ENCODE measurements at places on chromosomes 6 and 20.
A peak's percentile ranks its signal among the peaks of the same experiment; 100 is the strongest.

DNA sequence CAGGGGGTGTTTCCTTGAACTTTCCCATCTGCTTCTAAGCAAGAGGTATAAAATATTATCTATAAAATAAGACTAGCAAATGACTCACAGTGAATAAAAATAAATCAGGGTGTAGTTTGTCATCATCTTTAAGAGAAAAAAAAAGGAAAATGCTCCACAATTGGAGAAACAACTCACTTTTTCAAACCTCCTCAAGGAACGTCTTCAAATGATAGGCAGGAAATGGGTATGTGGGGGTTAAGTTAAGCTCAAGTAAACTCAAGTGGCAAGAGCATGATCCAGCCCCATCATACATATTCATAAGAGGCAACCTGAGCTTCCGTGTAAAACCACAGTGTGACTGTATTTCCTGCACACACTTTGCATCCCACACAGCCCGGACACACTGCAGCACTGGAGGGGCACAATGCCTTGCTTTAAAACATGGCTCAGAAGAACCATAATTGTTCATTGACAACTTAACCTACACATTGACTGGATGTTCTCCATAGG is 58.5 kb upstream of the CEP85L start:
- peak; percentile 40 for DNase-seq

DNA sequence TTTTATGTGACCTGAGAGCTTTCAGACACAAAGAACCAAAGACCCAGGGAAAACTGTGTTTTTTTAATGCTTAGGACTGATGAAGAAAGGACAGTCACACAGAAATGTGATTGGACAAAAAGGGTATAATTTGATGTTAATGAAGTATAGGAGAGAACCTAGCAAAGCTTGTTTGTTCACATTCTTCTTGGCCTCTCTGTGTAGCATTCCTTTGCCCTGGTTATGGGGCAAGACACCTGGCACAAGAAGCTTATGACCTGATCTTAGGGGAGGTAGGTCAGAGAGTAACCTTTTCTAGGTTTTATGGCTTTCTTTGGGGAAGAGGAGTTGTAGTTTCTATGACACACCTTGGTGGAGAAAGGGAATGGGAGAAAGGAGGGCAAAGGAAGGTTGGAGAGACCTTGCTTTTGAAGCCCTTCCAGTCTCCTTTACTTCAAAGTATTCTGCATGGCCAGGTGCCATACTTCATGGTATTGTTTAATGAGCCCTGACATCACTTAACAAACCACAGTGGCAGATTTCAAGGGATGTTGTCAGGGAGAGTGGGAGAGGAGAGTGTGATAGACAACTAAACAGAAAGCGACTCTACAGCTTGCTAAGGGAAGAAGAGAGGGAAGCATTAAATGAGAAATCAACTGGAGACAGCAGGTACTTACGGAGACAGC is 701.8 kb upstream of the FLRT3 start:
- DNase-seq: no peak

- DNase-seq: no peak
These were observed 64.9 kb downstream of the CPNE5 start for GRCh38 chr6:36774331-36774730.

GRCh38 chr6:137698636-137699030 is 168.4 kb upstream of the TNFAIP3 start:
- DNase-seq: no peak

GRCh38 chr6:167268683-167269280 is 22.3 kb upstream of the UNC93A start:
- no peak for DNase-seq

DNA sequence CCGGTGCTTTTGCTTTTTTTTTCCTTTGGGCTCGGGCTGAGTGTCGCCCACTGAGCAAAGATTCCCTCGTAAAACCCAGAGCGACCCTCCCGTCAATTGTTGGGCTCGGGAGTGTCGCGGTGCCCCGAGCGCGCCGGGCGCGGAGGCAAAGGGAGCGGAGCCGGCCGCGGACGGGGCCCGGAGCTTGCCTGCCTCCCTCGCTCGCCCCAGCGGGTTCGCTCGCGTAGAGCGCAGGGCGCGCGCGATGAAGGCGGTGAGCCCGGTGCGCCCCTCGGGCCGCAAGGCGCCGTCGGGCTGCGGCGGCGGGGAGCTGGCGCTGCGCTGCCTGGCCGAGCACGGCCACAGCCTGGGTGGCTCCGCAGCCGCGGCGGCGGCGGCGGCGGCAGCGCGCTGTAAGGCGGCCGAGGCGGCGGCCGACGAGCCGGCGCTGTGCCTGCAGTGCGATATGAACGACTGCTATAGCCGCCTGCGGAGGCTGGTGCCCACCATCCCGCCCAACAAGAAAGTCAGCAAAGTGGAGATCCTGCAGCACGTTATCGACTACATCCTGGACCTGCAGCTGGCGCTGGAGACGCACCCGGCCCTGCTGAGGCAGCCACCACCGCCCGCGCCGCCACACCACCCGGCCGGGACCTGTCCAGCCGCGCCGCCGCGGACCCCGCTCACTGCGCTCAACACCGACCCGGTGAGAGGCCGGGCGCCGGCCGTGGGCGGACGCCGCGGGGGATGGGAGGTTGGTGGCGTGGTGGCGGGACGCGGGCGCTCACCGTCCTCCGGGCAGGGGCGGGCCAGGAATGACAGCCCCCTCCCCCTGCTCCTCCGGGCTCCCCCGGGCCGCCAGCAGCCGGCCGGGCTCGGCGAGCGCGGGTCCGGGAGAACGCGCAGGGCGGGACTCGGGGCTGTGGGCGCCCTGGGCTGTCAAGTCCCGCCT is 606 bp downstream of the ID4 start:
- no peak for DNase-seq

GRCh38 chr6:84453499-84453898 is 226.1 kb upstream of the CEP162 start:
- no peak for DNase-seq

DNA sequence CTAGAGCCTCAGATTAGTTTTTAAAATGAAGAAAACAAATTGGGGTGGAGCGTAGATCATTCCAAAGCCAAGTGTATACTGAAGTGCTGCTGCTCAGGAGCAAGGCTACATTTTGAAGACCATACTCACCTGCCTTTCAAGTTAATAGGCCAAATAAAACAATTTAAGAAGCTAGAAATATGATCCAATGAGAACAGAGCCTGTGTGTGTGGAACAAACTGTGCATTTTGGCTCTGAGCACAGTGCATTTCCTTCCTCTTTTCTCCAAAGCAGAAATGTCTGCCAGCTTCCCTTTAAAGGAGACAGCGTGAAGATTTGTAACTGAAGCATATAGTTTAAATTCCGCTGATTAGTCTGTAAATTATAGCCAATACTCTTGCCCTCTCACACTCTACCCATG is 3.2 kb upstream of the IFNGR1 start:
- no peak for DNase-seq

GRCh38 chr20:2755451-2756055 is 44.9 kb downstream of the CPXM1 start:
- no peak for DNase-seq

DNA sequence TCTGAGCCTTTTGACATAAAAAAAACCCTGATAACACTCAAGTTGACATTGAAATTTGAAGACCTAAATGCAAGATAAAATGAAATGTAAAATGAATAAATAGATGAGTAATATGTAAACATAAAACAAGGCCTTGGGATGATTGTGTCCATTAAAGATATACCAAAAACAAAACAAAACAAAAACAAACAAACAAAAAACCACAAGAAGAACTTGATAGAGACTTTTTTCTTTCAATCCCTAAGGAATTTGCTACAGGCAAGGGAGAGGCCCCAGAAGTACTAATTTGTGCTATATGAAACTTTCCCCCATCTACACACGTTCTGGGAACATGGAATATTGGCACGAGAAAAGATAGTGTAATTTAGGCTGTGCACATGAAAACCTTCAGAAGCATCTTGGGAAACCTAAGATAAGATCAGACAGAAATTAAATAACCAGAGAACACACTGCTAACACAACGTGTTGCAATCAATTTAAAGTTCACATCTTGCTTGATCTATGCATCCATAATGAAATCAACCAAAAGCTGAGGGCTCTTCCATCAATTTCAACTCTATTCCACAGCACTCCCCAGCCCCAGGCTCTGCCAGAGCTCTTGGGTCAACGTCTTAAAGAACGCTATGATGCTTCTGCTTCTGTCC is 201.1 kb upstream of the RREB1 start:
- no peak for DNase-seq
